ENCODE measurements at places on chromosomes 2 and 18. TPM values are rescaled to one million over a fixed set of nuclear protein-coding genes. Genes with fewer than 3 reads are reported as not detected.

The POTEC gene
- total RNA-seq: not detected

The RTP5 gene
- not detected for total RNA-seq

The CAPN14 gene
- total RNA-seq: 0.21 TPM

The HOXD12 gene
- not detected for total RNA-seq

The PARD6G gene
- 19.8 TPM for total RNA-seq

Measured in mammary epithelial cell (primary cell).